Mammary epithelial cell (primary cell): ENCODE measurements at places on chromosomes 3 and 15. TPM values are rescaled to one million over a fixed set of nuclear protein-coding genes. Genes with fewer than 3 reads are reported as not detected.

PEX5L gene
- 0.83 TPM for total RNA-seq

- DNase-seq = no peak
Observed at GRCh38 chr3:67529915-67530314, 124.5 kb downstream of the SUCLG2 start.

DNA sequence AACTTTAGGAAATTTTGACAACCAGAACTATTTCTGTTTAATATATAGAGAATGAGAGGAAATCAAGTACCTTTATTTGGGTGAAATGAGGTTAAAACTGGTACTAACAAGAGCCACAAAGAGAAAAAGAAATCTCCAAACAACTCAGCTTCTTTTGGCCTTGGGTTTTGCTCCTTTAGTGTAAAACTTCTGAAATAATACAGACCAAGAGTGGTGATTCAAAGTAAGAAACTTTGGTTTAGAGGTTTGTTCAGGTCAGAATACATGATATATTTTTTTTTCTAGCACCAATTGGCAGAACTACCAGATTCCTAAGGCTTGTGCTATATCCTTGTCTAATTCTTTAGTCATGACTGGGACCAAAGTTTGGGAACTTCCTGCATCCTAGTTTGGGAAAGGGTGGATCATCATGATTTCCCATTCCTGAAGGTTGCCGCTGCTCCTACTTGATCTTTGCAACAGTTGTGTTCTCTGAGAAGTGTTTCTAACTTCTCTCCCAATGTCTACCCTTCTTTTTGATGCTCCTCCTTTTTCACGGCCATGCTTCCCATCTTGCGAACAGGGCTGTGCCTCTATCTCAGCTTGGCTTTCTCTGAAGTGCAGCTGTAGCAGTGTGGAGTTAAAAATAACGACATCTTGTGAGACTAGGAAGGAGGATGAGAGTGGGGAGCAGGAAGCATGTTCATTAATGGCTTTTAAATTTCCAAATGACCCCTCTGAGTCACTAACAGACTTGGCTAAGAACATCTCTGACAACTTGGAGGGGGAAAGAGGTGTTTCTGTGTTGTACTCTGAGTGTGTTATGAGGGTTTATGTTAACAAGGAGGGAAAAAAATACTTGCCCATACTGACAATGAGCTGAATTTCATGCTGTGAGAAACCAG lies 87.7 kb downstream of the KCNAB1 start:
- DNase-seq = no peak

ISG20 gene
- 2.2 and 2.9 TPM in 2 replicates for total RNA-seq
